ENCODE measurements at places on chromosomes 3 and 15.

DNA sequence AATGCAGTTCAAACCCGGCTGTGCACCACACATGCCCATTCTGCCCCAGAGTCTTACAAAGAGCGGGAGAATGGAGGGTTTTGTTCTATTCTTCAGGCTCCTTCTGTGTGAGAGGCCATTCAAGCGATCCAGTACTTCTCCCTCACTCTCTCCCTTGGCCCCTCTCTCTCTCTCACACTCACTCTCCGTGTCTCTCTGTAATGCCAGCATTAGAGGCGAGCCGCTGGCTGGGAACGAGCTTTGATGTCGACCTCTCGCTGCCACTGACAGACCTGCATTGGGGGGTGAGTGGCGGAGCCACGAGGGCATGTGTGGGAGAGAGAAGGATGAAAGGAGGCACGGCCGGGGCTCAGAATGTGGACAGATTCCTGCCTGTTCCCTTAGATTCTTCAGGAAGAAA is 231.7 kb upstream of the ARRDC4 start:
- DNase-seq, result no peak

GRCh38 chr3:21654662-21655061 is 96.3 kb downstream of the ZNF385D start:
- no peak for DNase-seq

DNA sequence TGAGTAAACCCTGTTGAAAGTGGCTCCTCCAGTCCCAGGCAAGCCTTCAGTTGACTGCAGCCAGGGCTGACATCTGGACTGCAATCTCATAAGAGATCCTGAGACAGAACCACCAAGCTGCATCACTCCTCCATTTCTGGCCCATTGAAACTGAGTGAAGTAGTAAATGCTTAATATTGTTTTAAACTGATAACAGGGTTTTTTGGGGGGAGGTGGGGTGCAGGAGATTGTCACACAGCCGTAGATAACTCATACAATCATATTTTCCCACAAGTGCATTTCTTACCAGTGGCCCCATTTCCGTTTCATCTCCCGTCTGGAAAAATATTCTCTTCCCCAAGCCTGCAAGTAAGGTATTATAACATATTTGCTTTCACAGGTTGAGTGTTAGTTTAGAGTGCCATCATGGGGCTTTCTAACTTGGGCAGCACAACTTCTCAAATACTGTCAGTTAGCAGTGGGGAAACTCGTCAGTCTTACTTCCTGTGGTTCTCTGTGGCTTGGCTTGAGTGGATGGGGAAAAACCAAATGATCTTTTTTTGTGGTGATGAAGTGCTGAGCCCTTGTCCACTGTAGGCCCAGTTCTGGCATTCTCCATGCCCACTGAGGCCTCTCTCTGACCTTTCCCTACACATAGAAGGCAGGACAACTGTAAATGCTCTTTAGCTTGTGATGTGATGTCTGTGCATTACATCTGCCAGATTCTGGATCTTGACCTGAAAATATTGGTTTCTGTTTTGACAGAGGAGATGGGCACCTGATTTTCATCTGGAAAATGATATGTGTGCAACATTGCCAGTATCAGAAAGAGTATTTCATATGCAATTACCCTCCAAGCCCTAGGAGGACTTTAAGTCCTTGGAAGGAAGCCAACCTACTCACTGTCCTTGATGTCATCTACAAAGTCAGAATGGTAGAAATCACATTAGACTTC is 90.1 kb upstream of the BHLHE40 start:
- DNase-seq, result no peak

DNA sequence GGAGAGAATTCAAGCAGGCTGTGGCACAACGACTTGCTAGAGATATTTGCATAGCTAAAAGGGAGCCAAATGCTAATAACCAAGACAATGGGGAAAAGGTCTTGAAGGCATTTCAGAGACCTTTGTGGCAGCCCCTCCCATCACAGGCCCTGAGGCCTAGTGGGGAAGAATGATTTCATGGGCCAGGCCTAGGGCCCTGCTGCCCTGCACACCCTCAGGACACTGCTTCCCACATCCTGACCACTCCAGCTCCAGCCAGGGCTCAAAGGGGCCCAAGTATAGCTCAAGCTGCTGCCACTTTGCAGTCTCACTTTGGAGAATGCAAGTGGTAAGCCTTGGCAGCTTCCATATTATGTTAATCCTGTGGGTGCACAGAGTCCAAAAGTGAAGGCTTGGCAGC is 21.5 kb upstream of the PTPN23 start:
- no peak for DNase-seq

- no peak for DNase-seq
Observed at GRCh38 chr3:17047894-17048293, 163.1 kb downstream of the PLCL2 start.

- DNase-seq, result no peak
Observed at GRCh38 chr3:163474766-163475165, 1603.5 kb downstream of the SI start.

Measured in activated CD4-positive, alpha-beta T cell treated with anti-CD3 and anti-CD28 coated beads for 1 hour (primary cell).